ENCODE measurements at places on chromosomes 3 and 15.

GRCh38 chr15:63225381-63225780, 36.0 kb downstream of the RAB8B start:
- no peak for DNase-seq

DNA sequence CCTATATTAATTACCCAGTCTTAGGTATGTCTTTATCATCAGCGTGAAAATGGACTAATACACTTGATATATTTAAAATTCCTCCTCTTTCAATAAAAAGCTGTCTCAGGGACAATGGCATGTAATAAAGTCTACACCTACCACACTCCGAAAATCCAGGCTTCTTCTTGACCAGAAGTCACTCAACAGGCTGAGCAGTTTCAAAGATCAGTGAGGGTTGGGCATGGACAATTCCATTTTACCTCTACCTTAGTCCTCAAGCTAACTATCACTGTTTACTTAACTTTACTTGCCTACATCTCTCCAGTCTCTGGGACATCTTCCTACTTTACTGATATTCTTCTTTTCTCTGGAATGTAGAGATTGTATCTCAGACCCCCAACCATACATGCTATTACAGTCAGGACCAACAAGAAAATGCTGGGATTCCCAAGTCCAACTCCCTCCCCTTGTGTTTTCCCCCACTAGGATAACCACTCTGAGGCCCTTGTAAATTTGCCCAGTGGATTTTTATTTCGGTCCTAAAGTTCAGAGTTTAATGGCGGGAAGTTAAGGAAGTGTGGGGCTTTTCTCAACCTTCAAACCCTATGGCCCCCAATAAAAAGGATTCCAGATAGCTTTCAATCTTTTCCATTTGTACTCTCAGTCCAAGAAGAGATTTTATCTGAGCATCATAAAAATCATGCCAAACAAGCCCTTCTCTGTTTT, 137.1 kb upstream of the TSC22D2 start:
- no peak for DNase-seq

DNA sequence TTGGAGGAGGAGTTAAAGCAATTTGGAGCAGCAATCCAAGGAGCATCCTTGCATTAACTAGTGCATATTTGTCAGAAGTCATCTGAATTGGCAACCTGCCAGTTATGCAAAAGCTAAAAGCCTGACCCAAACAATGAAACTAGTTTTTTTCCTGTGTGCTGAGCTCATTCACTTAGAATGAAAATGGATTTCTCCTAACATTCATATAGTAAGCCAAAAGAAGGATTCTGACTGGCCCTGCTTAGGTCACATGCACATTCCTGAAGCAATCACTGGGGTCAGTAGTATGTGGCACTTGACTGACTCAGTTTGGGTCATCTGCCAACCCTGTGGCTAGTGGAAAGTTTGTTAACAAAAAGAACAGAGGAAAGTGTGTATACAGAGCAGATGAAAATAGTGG, 30.5 kb downstream of the OXSM start:
- DNase-seq: no peak

DNA sequence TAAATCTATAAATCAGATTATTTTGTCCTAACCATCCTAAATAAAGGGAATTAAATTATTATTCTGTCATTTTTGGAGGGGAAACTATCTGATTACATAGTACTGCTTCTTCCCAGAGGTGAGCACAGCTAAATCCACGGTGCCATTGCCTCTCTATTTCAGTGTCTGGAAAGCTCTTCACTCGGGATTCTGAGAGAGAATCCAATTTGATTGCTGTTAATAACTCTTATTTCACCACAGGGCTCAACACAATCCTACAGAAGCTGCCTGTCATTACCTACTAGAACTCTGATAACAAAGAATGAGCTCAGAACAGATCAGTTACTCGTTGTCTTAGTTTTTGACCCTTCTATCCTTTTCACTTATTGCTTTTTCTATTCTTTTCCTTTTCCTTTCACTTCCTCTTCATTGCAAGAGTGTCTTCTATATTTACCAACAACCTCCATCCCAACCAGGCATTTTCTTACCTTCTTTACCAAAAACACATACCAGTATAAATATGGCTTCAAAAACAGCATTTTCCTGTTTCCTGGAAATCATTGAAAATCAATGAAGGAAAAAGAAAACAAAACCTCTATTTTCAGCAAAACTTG, 30.4 kb downstream of the OXNAD1 start:
- no peak for DNase-seq

DNA sequence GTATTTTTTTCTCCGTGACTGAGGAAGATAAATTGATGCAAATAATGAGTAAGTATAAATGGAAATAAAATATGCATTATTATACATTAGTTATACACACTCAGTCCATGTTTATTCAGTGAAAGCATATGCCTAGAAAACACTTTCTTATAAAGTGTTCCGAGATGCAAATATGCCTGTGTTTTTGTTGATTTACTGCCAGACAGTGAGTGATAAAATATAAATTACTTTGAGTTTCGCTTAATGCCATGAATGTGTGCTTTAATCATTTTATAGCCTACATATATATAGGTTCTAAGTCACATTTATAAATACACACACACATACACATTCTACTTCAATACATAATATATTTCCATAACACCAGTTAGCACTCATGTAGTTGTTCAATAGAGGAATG, 569.2 kb downstream of the UNC13C start:
- no peak for DNase-seq

DNA sequence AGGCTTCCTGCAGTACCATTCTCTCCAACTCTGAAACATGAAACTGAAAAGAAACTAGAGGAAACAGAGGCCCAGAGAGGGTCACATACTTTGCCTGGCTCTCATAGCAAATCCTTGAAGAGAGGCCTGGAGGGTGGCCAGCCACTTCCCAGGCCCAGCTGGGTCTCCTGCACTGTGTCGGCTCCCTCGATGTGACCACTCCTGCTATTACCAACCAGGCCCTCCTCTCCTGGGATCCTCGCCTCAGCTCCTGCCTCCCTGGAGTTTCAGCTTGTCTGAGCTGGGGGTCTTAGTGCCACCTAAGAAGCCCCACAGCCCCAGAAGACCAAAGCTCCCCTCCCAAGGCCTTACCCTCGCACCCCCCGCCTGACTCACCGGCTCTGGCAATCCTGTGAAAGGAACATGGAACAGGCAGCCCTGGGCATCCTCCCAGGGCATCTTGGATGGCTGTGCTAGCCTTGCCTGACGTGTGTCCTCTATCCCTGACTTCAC, 4.6 kb downstream of the LOXL1 start:
- no peak for DNase-seq

GRCh38 chr3:23778446-23778845, 27.3 kb upstream of the UBE2E1 start:
- no peak for DNase-seq

GRCh38 chr3:133328373-133328772, 71.5 kb upstream of the BFSP2 start:
- no peak for DNase-seq

DNA sequence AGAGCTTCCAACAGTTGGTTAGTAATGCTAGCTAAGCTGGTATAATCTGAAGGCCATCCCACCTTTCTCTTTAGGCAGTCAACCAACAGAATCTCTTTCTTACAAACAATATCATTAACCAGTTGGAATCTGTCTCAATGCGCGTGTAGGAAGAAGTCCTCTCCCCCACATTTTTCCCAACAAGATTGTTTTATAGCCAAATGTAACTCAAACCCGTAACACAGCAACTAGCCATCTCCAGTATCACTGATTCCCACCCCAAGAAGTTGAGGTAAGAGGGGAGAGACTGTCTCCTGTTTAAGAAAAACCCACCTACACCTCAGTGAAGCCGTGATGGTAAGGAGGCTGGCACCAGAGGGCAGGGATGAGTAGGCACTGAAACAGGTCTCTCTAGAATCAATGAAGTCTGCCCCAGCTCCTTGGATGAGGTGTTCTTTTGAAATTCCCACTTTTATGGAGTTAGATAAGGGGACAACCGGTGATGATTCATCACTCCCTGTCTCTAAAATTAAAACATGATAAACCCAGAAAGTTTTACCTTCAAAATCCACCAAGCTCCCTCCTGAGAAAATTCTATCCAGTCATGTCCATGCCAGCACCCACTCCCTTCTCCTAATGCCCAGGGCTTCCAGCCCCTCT, 30.9 kb downstream of the CDC25A start:
- DNase-seq: no peak

DNA sequence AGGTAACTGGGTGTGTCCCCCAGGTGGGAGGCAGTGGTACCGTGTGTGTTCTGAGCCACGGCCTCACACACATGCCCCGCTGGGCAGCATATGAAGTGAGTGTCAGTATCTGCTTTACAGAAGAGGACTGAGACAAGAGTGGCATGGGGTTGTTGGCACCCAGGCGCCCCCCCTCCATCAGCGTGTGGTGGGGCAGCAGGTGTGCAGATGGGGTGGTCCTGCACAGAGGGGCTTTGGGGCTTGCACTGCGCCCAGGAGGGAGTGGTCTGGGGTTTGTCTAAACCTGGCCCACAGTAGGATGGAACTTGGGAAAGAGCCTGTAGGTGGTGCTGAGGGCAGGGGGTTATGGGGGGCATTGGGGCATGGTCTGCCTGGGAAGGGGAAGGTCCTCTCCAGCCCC, 176.0 kb downstream of the APBA2 start:
- no peak for DNase-seq

DNA sequence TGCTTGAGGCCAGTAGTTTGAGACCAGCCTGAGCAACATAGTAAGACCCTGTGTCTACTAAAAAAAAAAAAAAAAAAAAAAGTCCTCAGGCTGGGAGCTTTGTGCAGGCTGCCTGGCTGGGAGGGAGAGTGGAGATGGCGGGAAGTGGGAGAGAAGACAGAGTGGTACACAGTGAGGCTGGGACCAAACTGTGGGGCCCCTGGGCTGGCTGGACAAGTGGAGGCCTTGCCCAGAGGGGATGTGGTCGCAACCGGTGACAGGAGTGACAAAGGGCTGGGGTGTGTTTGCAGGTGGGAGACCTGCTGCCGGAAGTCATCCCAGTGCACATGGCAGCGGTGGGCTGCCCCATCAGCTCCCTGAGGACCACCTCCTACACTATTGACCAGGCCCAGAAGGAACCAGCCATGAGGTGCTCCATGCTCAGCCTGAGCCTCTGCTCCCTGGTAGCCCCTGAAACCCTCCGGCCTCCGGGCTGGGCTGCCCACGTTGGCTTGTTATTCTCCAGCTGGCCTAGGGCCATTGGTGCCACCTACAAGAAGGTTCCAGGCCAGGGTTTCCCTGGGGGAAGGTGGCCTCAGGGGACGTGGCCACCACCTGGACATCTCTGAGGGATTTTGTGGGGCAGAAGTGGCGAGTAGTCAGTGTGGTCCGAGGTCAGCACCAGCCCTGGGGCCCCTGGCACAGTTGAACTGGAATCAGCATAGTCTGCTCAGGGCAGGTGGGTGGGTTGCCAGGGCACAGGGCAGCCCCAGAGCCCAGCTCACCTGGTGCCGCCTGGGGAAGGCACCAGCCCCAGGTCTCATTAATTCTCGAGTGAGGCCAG, 22.7 kb downstream of the ACAA1 start:
- no peak for DNase-seq

- no peak for DNase-seq
Observed at GRCh38 chr15:29934251-29934650, 112.0 kb upstream of the TJP1 start.

DNA sequence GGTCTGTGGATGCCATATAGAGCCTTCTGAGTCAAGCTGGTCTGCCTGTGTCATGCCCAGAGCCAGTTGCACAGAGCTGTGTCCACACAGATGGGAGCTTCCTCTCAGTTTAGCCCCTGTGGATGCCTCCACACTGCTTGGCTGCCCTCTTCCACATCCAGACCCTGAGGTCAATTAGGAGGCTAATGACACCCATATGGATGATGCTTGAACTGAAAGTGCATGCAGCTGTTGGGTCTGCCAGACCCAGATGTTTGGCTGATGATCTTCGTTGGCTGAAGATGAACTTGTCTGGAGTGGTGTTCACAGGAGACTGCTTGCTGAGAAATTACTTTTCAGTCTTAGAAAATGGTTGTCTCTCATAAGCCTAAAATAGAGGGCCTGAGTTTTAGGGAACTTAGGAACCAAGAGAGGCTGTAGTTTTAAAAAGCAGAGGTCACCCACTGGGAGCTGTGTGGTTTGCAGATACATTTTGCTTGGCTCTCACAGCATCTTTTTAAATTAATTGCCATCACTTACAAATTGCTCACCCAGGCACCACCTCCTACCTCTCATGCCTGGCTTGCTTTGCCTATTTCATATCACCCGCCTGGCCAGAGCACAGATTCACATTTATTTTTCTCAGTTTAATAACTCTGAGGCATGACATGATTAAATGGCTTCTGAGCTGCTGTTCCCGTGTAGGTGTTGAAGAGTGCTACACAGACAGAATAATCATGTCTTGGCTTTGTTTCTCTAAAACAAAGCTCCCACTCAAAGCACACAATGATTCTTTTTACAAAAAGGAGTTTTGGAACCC, 176.1 kb downstream of the MINAR1 start:
- no peak for DNase-seq

GRCh38 chr15:84653584-84653909, 536 bp downstream of the WDR73 start:
- DNase-seq: no peak

GRCh38 chr15:95087253-95087609, 855.9 kb downstream of the MCTP2 start:
- DNase-seq: no peak

GRCh38 chr3:37272741-37273140, 98.4 kb upstream of the LRRFIP2 start:
- DNase-seq: no peak

- no peak for DNase-seq
Observed at GRCh38 chr15:100525436-100525835, 3.3 kb downstream of the CERS3 start.

DNA sequence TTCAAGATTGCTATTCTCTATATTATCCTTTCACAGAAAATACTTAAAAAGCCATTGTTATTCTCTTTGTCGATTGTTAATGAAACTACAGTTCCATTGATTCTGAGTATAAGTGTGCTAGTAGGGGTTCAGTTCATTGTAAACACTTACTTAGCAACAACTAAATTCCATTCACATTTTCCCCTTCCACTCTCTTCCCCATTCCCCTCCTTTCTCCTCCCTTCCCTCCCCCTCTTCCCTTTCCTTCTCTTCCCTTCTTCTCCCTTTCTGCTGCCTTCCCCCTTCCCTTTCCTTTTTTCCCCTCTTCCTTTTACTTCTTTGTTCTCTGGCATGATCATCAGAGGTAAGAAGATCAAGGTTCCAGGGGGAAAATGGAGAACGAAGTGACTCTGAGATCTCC, 21.3 kb upstream of the RIOX2 start:
- no peak for DNase-seq

GRCh38 chr15:73081321-73081958, 29.2 kb downstream of the NEO1 start:
- DNase-seq: no peak

DNA sequence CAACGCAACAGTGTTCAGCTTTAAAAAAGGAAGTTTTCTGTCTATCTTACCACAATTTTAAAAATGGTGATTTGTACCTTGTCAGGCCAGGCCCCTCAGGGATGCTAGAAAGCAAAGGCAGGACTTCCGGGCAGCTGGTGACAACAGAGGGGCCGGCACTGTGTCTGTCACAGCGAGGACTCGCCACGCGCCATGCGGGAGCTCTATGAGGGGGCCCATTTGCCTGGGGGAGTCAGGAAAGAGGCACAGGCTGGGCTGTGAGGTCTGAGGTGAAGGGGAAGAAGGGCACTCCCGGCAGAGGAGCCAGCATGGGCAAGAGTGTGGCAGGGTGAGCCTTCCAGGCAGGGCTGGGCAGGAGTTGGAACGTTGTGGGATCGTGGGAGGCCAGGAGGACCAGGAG, 7.0 kb downstream of the IQSEC1 start:
- DNase-seq: no peak
